ENCODE measurements at places on chromosomes 1 and 21.

DNA sequence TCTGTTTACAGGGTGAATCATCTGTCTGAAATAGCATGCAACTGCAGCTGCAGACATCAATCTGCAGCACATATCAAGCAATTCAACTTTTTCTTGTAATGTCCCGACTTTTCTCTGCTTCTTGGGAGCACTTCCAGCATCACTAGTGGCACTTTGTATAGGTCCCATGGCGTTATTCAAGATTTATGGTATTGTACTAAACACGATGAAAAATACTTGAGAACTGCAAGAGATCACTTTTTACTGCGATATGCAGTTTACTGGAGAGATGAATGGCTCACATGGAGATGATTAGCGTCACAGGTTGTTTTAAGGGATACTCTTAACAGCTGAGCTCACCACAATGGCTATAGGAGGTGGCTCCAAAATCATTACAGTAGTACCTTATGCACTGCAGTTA lies 7.2 kb upstream of the SCMH1 start:
- no peak for DNase-seq

DNA sequence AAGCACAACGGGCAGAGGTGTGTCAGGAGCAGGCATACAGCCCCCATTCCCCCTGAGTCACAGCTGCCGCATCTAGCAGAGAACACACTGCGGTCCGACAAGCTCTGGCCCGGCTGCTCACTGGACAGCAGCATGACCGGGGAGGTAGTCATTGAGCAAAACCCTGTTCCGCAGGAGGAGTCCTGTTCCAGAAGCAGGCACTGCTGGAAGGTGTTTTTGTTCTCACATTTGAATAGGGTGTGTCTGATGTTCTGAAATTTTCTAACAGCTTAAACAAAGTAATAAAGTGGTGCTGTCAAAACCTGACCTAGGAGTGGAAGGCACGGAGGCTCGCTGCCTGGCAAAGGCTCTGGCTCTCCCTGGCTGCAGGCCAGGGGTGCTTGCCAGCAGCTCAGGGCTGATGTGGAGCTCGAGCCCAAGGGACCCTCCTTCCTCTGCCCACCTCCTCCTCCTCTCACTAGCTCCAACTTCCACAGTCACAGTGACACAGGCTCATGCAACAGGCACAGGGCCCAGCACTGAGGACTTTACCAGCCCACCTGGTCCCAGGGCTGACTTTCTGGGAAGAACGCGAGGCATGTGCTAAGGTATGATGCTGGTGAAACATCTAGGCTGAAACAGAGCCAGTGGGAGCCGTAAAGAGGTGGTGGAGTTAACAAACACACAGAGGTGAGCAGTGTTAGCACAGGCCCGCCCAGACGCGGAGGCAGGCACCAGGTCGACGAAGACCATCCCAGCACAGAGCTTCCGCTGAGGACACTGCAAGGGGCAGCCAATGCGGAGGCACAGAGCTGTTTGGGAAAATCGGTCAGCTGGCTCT lies 118.6 kb upstream of the IFFO2 start:
- no peak for DNase-seq

DNA sequence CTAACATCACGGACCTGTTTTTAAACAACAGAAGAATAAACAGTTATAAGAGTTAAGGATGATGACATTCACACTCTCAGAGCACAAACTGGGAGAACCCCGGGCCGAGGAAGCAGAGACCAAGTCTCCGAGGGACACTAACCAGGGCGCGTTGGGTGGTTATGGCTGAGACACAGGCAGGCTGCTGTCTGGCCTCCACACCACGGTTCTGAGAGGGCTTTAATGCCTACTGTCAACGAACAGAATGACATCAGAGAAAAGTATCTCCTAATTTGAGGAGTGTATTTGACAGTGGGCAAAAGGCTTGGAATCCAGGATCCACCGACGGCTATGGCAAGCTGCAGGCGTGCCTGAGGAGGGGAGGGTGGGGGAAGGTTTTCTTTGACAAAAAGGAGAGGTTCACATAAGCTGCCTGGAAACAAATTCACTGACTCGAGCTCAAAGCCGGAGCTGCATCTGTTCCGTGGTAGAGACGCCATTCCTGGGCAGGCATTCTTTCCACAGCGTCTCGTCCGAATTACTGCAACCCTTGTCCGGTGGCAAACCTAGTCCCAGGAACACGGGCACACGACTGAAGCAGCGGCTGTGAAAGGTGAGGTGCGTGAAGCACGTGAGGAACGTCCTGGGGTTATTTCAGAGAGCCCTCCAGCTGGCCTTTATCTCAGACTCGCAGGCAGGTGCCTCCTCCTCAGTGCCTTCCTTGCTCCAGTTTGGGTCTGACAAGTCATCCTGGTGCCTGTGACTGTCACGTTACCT lies 9.4 kb downstream of the POFUT2 start:
- no peak for DNase-seq

- DNase-seq, result no peak
These were observed 1.5 kb downstream of the PLK3 start for GRCh38 chr1:44801491-44802305.

- DNase-seq, result no peak
These were observed 178.4 kb downstream of the USP25 start for GRCh38 chr21:15908187-15908586.

- DNase-seq, result no peak
These were observed 34.1 kb upstream of the RNF187 start for GRCh38 chr1:228453022-228453560.

DNA sequence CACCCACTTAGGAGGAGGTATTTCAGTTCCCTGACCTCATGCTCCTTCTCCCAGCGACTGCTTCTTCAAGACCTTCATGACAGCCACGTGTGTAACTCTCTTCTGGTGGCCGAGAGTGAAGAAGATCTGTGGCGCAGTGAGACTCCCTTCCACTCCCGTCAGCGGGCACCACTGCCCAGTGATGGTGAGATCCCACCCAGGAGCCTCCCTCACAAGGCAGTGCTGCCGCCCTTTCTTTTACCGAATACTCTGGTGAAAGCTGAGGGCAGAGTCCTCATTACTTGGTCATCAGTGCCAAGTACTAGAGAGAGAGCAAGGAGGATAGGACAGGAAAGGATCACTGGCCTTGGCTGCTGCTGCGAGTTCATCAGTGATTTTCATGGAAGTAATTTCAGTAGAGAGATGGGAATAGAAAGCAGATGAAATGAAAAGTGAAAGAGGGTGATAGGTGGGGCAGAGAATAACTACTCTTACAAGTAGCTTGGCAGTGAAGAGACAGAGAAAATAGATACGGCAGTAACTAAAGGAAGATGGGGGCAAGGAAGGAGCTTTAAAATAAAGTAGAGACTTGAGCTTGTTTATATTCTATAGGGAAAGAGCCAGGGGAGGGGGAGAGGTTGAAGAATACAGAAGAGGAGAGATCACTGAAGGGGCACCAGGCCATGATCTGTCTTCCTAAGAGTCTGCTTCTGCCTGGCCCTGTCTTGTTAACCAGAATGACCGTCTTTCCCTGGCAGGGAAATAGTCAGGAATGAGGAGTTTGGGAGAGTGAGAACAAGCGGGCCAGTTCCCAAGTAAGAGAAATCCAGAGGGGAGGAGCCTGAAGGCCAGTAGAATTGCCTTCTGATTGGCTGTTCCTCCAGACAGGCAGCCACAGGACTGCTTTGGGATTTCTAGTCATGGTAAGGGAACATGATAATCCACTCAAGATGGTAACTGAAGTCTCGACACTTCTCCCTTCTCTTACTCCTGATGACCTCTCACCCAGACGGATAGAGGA lies 18.3 kb downstream of the HYI start:
- DNase-seq, result no peak

- no peak for DNase-seq
These were observed 31.9 kb upstream of the RAP1A start for GRCh38 chr1:111587509-111588174.

DNA sequence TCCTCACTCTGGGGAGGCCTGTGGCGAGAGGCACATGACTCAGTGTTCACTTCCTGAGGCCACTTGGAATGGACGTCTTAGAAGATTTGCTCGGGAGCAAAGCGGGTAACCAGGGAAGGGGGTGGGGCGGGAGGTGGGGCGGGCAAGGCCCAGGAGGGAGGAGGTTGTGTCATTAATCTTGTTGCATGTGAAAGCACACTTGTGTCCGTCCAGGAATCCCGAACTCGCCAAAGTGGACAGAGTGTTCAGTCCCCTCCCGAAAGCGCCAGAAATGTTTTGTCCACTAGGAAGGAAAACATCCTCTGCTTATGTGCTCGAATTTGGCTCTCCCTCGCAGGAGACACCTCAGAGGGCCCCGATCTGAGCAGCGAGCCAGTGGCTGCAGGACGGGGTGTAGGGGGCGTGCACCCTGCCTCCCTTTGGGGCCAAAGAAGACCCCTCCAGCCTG lies 84.2 kb downstream of the SPSB1 start:
- no peak for DNase-seq

GRCh38 chr1:3741566-3742438 lies 10.4 kb upstream of the CCDC27 start:
- DNase-seq, result no peak

DNA sequence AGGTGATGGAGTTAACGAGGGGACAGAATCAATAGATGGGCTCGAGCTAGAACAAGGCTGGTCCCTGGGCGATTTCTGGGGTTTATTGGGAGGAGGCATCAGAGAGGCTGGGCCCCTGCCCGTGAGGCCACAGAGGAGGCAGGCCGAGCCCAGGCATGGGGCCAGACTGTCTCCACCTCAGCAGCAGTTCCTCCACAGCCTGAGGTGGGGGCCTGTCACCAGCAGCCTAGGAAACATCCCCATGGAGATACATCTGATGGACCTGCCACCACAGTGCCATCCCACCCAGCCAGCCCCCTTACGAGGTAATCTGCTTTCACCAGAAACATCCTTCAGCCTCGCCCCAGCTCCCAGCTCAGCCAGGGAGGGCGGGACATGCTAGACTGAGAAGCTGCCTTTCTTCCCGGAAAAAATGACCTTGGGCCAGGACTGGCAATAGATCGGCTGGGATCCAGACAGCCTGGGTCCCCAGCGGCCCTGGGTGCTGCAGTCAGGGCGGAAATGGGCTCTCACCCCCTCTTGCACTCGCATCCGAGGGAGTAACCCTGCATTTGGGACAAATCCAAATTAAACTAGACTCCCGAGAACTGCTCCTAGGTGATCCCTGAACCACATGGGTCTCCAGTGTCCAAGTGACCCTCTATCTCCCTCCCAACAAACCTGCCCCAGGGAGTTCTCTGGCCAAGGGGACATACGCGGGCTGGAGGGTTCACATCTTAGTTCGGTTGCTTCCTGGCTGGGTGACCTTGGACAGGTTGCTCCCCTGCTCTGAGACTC lies 10.0 kb upstream of the EPHA8 start:
- DNase-seq, result no peak

DNA sequence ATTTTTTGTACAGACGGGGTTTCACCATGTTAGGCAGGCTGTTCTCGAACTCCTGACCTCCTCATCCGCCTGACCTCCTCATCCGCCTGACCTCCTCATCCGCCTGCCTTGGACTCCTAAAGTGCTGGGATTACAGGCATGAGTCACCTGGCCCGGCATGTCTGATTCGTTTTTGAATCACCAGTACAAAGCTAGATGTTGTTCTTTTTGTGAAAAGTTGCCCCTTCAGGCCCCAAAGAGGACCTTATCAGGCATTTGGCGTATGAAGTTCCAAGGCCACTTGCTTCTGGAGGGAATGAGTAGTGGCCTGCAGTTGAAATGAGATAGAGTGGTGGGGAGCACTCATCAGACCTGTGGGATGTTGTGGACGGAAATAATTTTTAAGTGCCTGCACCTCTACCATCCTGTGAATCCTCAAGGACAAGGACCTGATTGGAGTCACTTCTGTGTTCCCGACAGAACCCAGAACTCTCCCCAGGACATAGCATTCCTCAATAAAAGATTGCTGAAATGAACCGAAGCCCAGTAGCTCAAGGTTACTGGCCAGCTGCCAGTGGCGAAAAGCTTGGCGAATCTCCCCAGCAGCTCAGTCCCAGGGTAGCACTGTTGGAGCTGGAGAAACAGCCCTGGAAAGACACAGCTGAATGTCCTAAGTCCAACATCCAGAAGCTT lies 50.1 kb downstream of the NDUFS5 start:
- no peak for DNase-seq

GRCh38 chr1:7663451-7664146 lies 107.5 kb upstream of the VAMP3 start:
- DNase-seq, result no peak

DNA sequence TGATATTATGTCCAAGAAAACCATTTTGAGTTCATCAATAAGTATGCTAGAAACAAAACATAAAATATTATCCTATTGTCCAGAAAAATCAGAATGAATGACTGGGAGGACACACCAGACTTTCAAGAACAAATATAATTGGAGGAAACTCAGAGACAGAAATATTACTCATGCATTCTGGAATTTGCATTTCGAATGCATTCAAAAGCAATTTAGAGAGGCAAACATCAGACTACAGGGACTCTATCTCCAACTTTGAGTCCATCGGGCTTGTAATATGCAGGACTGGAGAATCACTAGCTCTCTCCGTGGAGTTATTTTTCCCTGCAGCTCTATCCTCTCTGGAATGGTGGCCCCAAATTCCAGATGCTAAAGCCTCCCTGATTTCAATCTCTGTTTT lies 161.8 kb downstream of the CDC42BPA start:
- no peak for DNase-seq

DNA sequence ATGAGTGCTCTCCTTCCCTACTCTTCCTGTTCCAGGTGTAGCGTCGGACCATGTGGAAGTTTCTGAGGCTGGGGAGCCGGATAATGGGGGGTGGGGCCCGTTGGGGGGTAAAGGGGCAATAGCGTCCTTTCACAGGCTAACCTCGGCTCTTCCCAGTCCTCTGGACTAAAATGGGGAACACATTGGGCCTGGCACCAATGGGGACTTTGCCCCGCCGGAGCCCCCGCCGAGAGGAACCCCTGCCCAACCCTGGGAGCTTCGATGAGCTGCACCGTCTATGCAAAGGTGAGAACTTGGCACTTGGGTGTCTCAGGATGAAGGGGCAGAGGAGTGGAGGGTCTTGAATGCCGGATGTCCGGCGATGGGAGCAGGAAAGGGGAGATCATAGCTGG lies 456 bp downstream of the TOMM40L start:
- DNase-seq, result no peak

DNA sequence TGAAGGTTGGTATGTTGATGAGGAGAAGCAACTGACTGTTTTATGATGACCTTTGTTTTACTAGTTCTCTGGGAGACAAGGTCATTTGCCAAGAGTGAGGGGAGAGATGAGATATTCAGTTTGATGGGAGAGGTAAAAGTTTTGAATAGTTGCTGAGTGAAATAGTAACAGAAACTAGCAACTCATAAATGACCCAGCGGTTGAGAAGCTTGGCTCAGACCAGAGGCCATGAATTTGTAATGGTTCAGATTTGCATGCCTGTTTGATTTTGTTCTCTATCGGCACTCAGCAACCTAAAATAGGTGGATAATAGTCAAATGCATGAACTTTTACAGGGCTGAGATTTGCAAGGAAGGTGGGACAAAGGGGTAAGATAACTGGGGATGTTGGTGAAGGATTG lies 6.6 kb downstream of the CCDC30 start:
- DNase-seq, result no peak

DNA sequence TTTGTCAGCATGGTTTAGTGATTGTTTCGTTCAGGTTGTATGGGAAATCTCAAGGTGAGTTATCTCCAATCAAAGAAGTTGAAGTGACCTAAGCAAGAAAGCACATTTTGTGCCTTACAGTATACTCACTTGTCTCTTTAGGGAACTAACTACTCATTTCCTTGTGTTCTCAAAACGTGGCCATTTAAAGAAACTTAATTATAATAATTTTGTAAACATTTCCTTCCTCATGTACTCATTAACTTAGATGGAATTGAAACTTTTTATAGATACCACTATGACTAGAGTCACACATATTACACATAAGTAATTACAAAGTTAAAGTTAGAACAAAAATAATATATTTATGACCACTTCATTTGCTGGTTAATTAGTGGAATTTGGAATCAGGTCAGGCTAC lies 552.6 kb downstream of the MRPL39 start:
- no peak for DNase-seq
